ENCODE measurements at places on chromosomes 1 and 21. TPM values are rescaled to one million over a fixed set of nuclear protein-coding genes. Genes with fewer than 3 reads are reported as not detected.

DNA sequence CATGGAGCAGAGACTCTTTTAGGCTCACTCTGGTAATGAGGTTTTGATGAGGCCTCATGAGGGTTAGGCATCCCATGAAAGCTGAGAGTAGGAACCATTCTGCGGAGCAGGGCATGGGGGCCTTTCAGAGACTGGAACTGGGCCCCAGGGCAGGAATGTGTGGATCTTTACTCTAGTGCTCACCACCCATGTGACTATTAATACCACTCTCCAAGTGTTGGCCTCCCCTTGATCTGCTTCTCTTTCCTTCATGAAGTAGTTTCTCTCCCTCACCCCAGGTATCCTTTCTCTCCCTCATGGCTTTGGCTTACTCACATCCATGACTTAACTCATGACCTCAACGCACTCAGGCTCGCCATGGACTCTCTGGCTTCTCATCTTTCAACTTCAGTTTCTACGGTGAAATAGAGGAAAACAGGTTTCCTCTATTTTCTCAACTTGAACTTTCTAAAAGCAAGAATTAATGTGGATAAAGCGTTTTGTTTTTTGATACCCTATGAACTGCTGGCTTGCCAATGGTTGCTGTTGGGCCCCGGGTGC, 50.5 kb upstream of the GADD45A start:
- H3K4me3 ChIP-seq, result no peak overlapping the region
- H3K27me3 ChIP-seq, result no peaks in the 10 kb centered on the region
- H3K4me1 ChIP-seq, result no peaks in the 10 kb centered on the region
- H3K36me3 ChIP-seq, result no peaks in the 10 kb centered on the region

DNA sequence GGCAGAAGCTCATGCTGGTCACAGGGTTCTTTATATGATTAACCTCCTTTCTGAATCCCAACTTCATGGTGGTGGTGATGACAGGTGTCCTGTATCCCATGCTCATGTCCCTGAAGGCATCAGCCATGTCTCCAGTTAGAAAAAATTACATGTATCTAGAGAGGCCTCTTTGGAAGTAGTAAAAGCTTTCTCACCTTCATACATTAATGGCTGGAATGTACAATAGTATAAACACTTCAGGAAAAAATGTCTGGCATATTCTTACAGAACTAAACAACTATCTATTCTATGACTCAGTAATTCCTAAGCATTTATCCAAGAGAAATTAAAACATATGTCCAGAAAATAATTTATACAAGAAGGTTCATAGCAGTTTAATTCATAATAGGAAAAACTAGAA, 34.0 kb downstream of the ADAM30 start:
- H3K27me3 ChIP-seq, result no peaks in the 10 kb centered on the region
- no peak overlapping the region for H3K27ac ChIP-seq
- H3K4me1 ChIP-seq, result no peaks in the 10 kb centered on the region
- no peak for DNase-seq
- H3K4me3 ChIP-seq, result no peak overlapping the region
- no peaks in the 10 kb centered on the region for H3K36me3 ChIP-seq

ADORA1 gene
- 11.7 TPM for total RNA-seq

NUP210L gene
- 0.21 TPM for total RNA-seq

DNA sequence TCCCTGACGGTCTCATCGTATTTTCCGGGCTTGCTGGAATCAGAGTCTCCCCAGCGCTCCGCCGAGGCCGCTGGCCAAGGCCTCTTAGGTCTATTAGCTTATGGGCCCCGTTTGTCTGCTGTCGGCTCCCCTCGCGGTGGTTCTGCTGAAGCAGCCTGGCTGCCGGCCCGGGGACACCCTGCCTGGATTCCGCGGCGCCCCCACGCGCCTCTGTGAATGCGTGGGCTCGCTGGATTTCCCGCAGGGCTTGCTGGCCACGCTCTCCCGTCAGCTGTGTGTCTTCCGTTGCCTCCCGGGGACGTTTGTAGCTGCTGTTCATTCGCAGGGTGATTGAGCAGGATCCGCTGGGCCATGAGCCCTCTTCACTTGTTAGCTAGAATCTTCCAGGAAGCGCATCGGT, 8.4 kb downstream of the LRRC3 start:
- no peak overlapping the region for H3K4me3 ChIP-seq
- no peak overlapping the region for H3K27ac ChIP-seq
- H3K27me3 ChIP-seq, result no peaks in the 10 kb centered on the region
- no peaks in the 10 kb centered on the region for H3K4me1 ChIP-seq
- peak; percentile 39 for DNase-seq

- H3K4me3 ChIP-seq, result no peak overlapping the region
- H3K27ac ChIP-seq, result no peak overlapping the region
- no peaks in the 10 kb centered on the region for H3K4me1 ChIP-seq
- no peaks in the 10 kb centered on the region for H3K27me3 ChIP-seq
These were observed 521.4 kb upstream of the CAMK1G start for GRCh38 chr1:209062081-209062620.

DNA sequence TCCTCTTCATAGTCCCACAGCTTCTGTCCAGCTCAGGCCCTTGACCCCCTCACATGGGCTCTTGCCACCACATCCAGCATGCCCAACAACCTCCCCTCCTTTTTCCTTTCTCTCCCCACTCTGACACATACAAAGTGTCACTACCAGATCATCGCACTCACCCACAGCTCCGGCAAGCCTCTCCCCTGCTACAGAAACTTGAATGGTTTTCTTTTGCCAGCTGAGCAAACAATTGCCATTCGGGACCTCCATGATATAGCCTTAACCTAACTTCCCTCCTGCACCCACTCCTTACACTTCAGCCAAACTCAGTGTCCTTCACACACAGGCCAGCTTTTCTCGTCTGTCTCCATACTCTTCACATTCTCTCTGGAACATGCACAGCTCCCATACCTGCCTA, 43.3 kb downstream of the MAB21L3 start:
- no peaks in the 10 kb centered on the region for H3K36me3 ChIP-seq
- DNase-seq, result no peak
- no peaks in the 10 kb centered on the region for H3K27me3 ChIP-seq
- H3K4me1 ChIP-seq, result no peaks in the 10 kb centered on the region

- no peaks in the 10 kb centered on the region for H3K36me3 ChIP-seq
- H3K27ac ChIP-seq, result peak overlapping the region; percentile 87
- H3K4me3 ChIP-seq, result peak overlapping the region; percentile 38
- H3K4me1 ChIP-seq, result peaks cover 15% of the 10 kb centered on the region
- DNase-seq, result no peak
These were observed 63.5 kb downstream of the MDM4 start for GRCh38 chr1:204579681-204580080.

GRCh38 chr21:22062472-22063139, 1064.4 kb downstream of the NCAM2 start:
- H3K36me3 ChIP-seq, result no peaks in the 10 kb centered on the region
- no peak overlapping the region for H3K27ac ChIP-seq
- no peak overlapping the region for H3K4me3 ChIP-seq
- no peaks in the 10 kb centered on the region for H3K27me3 ChIP-seq
- no peak for DNase-seq
- H3K4me1 ChIP-seq, result no peaks in the 10 kb centered on the region

SH2D1B gene
- total RNA-seq, result 8.9 TPM

GRCh38 chr1:229803626-229804217, 177.7 kb downstream of the URB2 start:
- H3K4me3 ChIP-seq, result no peak overlapping the region
- H3K4me1 ChIP-seq, result no peaks in the 10 kb centered on the region
- no peaks in the 10 kb centered on the region for H3K27me3 ChIP-seq
- no peak overlapping the region for H3K27ac ChIP-seq
- no peak for DNase-seq
- no peaks in the 10 kb centered on the region for H3K36me3 ChIP-seq

USP16 gene
- total RNA-seq, result 31.7 TPM

GRCh38 chr1:154344977-154345837, 19.9 kb downstream of the ATP8B2 start:
- no peaks in the 10 kb centered on the region for H3K27me3 ChIP-seq
- peaks cover 82% of the 10 kb centered on the region for H3K36me3 ChIP-seq
- H3K4me3 ChIP-seq, result no peak overlapping the region
- H3K4me1 ChIP-seq, result peaks cover 5% of the 10 kb centered on the region

DNA sequence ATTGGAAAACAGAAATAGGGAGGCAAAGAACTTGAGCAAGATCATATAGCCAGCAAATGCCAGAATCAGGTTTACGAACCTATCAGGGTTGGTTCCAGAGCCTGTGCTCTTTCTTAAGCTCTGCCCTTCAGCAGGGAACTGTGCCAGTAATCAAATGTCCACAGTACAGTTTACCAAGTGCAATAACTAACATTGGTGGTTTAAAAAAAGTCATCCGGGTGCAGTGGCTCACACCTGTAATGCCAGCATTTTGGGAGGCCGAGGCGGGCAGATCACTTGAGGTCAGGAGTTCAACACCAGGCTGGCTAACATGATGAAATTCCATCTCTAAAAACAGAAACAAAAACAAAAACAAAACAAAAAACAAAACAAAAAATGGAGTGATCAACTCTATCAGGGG, 182.7 kb downstream of the LMX1A start:
- no peak for DNase-seq
- no peaks in the 10 kb centered on the region for H3K4me1 ChIP-seq
- H3K36me3 ChIP-seq, result no peaks in the 10 kb centered on the region
- H3K27ac ChIP-seq, result no peak overlapping the region
- no peak overlapping the region for H3K4me3 ChIP-seq
- H3K27me3 ChIP-seq, result no peaks in the 10 kb centered on the region

LCE1E gene
- total RNA-seq, result not detected

DNA sequence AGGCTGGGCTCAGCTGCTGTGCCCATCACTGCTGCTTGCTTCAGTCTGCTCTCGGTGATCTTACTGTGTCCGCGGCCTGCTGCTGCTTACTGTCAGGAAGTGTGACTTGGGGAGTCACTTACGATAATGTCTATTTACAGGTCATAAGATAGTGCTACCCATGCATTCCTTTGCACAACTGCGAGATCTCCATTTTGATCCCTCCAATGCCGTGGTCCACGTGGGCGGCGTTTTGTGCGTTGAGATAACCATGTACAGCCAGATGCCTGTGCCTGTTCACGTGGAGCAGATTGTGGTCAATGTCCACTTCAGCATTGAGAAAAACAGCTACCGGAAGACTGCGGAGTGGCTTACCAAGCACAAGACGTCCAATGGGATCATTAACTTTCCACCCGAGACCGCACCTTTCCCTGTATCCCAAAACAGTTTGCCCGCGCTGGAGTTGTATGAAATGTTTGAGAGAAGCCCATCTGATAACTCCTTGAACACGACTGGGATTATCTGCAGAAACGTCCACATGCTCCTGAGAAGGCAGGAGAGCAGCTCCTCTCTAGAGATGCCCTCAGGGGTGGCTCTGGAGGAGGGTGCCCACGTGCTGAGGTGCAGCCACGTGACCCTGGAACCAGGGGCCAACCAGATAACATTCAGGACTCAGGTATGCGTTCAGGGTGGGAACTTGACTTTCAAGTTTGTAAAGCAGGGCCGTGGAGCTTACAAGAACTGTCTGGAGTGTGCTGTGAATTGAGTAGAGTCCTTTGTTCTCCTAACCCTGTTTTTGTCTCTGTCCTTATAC, 24.4 kb upstream of the PWP2 start:
- no peak for DNase-seq
- H3K4me3 ChIP-seq, result no peak overlapping the region
- peak overlapping the region; percentile 90 for H3K27ac ChIP-seq
- peaks cover 71% of the 10 kb centered on the region for H3K36me3 ChIP-seq
